Stimulated activated CD4-positive, alpha-beta T cell treated with anti-CD3 and anti-CD28 coated beads, Interleukin-1b, Interleukin-23, amount 100 ng/mL, for 4 hours (primary cell): ENCODE measurements at places on chromosomes 7 and 10.

GRCh38 chr10:128950159-128950915 lies 516.7 kb upstream of the MGMT start:
- DNase-seq = no peak

DNA sequence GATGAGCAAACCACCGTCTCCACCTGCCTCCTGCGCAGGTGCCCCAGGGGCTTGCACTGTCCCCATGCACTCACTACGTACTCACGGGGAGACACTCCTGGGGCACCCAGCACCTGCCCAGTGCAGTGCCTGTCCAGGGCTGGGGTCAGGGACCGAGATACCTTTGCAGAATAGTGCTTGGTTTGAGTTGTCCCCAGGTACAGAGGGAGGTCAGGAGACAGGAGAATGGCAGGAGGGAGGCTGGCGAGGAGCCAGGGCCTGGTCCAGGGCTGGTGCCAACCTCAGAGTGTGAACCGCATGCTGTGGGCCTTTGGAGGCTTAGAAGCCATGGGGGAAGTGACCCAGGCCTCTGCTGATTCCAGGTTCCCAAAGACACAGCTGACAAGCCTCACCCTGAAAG lies 110.1 kb upstream of the GPR26 start:
- DNase-seq = no peak

GRCh38 chr7:88771417-88771816 lies 11.9 kb downstream of the ZNF804B start:
- DNase-seq = no peak

DNA sequence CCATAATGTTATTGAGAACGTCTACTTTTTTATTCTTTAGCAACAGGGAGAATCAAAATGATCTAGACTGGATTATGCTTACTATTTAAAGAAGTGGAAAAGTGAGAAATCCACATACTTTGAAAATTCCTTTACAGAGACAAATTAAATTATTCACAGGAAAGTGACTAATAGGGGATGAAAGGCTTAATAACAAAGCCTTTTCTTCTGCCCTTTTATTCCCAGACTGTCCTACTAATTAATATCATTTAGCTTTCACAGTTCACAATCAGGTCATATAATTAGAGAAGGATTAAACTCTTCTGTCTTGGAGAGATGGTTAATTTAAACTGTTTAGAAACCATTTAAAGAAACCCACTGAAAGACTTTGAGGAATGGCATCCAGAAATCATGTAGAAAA lies 58.8 kb downstream of the ARL4A start:
- no peak for DNase-seq

DNA sequence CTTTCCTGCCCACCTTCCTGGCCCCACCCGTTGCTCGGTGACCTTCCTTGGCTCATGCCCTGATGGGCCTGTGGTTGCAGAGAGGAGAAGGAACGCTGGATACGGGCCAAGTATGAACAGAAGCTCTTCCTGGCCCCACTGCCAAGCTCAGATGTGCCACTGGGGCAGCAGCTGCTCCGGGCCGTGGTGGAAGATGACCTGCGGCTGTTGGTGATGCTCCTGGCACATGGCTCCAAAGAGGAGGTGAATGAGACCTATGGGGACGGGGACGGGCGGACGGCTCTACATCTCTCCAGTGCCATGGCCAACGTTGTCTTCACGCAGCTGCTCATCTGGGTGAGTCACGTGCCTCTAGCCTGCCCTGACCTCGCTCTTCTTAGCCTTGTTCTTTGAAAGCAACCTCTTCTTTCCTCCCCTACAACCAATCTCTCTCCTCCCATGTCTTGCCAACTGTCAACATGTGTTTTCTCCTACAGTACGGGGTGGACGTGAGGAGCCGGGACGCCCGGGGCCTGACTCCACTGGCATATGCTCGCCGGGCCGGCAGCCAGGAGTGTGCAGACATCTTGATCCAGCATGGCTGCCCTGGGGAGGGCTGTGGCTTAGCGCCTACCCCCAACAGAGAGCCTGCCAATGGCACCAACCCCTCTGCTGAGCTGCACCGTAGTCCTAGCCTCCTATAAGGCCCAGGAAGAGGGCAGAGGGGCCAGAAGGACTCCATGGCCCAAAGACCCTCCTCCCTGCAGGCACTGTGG lies 24.1 kb downstream of the GBX1 start:
- no peak for DNase-seq

DNA sequence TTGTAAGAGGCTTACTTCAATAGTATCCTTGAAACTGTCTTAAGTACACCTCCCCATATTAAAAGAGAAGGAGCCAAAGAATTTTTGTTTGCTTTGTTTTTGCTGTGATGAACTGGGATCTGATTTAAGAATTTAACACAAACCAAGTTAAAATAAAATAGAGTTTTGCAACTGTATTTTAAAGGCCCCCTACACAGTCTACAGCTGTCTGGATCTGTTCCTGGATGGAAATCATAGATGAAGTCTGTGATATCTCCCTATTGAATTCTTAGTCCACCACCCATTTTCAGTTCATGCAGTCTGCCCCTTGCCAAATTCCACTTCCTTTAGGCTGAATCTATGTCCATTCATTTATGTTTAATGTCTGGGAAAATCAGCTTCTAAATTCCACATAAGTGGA lies 169.8 kb upstream of the MEOX2 start:
- DNase-seq = no peak

- DNase-seq = no peak
Measured at GRCh38 chr7:91526404-91526803, 262.2 kb downstream of the FZD1 start.

DNA sequence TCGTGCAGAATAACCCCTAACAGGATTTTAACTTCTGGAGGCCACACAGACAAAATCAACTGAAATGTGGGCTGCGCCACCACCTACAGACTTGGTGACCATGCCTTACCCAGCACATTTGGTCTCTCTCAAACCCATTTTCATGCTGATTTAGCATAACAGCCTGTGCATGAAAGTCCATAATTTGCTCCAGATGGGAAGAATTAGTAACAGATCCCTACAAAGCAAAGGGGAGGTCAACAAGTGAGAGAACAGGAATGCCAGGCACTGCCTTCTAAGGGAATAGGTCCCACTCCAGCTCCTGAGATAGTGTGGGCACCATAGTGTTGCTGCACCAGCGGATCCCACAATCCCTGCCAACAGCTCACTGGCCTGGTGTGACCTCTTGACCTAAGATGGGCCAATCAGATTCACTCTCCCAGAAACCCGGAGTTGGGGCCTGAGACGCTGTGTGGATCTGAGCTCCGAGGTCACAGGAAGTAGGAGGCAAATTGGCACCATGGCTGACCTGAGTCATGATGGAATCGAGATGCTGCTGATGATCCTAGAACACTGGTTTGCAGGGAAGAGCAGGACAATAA lies 32.4 kb downstream of the SLIT1 start:
- no peak for DNase-seq

- no peak for DNase-seq
Measured at GRCh38 chr7:39084349-39084748, 106.6 kb downstream of the POU6F2 start.

- DNase-seq = no peak
Measured at GRCh38 chr7:113891031-113891350, 27.8 kb downstream of the PPP1R3A start.

DNA sequence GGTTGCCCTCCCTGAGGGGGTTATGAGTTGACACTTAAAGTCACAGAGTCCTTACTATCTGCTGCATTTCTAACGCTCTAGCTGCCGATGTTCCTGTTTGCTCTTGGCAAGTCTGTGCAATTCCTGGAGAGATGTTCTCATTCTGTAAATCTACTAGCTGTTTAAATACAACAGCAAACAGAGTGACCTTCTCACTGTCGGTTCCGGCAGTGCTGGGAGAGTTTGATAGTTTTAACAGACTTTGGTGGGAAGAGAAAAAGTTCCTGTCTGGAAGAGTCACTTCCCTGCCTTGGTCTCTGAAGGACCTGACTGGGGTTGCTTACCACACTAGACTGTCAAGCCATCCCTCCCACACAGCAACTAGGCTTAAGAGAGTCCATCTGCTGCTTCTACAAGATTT lies 63.3 kb upstream of the ELMO1 start:
- no peak for DNase-seq

DNA sequence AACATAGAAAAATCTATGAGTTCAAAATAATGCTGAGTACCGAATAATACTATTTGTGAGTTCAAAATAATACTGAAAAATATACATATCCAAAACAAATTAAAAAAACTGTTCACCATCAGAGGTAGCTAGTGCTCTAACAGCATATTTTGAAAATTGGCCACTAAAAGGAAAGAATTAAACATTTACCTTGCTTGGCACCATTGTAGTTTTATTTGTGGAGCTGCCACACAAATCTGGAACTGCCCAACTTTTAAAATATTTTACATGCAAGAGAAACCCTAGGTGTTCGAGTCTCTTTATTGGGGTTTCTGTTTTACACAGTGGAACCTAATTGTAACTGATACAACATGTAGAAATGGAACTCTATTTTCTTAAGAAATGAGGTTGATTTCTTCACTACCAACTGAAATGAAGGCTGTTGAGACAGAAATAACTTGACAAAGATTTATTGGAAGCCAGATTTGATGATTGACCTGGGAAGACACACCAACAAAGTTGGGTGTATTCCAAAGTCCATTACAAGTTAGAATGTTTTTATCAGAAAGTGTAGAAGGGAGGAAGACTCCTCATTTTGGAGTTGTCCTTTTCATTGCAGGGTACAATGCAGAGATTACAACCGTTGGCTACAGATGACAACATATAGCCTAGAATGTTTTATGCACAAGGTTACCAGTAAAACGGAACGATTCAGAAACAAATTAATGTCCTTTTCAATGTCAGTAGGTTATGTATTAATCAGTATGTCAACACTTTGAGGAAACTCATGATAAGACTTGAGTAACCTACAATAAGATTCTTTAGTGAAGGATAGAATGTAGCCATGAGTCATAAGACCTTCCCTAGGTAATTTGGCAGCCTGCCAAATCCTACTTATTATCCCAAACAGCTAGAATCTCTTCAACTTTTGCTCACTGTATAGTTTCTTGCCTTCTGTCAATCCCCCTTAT lies 73.8 kb upstream of the PAPSS2 start:
- no peak for DNase-seq

GRCh38 chr7:16747102-16747501 lies 6.5 kb upstream of the TSPAN13 start:
- no peak for DNase-seq

- no peak for DNase-seq
Measured at GRCh38 chr7:13848681-13849131, 140.8 kb downstream of the ETV1 start.

DNA sequence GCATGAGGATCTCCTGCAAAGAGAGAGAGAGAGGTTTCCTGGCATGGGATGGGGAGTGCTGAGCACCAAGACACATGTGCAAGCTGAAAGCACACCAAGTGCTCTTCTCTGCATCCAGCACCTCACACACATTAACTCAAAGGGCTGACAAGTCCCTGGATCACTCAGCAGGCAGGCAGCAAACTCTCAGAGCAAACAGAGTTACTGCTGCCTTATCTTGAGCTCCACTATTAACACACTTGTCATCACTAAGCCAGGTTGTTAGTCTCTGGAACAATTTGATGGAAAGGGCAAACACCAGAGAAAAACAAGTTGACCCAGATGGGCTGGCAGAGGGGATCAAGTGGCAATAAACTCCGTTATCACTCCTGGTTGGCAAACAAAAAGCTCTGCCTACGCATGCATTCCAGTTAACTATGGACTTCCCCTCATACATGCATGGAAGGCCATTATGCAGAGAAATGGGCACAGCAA lies 349.9 kb downstream of the KCNMA1 start:
- no peak for DNase-seq

- no peak for DNase-seq
Measured at GRCh38 chr7:135747366-135747765, 1.2 kb downstream of the FAM180A start.

- no peak for DNase-seq
Measured at GRCh38 chr7:31814187-31814586, 127.2 kb downstream of the PPP1R17 start.

- DNase-seq = peak; percentile 47
Measured at GRCh38 chr7:98051118-98051744, 55.4 kb upstream of the LMTK2 start.

GRCh38 chr7:1848911-1849311 lies 178.8 kb downstream of the ELFN1 start:
- no peak for DNase-seq

GRCh38 chr10:31864834-31865518 lies 63.7 kb downstream of the ARHGAP12 start:
- DNase-seq = no peak

GRCh38 chr7:69176841-69177240 lies 421.4 kb upstream of the AUTS2 start:
- DNase-seq = no peak

DNA sequence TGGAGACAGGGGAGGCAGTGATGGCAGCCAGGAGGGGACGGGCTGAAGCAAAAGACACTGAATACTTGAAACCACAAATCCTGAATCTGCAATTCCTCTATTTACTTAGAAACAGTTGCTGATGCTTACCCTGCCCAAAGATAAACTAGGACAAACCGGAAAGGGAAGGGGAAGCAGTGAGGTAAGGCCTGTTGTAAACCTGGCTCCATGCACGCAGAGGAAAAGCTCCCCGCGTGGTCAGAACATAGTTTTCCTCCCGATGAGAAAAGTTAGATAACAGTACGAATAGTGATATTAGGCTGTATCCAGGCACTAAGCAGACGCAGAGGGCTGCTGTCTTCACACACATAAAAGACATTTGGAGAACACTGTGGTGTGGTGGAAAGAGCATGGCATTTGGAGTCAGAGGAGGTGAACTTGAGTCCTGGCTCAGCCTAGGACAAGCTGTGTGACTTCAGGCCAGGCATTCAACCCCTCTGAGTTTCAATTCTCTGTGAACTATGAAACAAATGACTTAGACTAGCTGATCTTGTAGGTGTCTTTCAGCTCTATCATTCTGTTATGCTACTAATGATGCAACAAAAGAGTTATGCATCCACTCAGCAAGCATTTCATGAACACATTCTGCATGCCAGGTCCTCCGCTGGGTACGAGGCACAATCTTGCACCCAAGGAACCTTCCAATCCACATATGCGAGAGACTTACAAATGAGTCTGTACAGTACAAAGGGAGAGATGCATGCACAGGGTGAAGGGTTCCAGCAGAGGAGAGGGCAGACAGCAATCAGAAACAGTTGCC lies 80.9 kb downstream of the SORBS1 start:
- DNase-seq = no peak

DNA sequence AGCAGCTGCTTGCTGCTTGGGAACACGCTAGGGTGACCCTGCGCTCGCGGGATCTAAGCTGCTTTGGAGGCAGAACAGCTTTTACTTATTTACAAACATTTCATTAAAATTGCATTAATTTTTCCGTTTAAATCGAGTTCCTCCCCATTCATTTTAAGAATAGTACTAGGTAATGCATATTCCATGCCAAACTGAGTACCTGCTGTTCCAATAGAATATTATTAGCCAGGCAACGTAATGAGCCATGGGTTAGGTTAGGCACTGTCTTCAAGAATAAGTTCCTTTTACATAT lies 860 bp downstream of the EXOC6 start:
- DNase-seq = no peak

DNA sequence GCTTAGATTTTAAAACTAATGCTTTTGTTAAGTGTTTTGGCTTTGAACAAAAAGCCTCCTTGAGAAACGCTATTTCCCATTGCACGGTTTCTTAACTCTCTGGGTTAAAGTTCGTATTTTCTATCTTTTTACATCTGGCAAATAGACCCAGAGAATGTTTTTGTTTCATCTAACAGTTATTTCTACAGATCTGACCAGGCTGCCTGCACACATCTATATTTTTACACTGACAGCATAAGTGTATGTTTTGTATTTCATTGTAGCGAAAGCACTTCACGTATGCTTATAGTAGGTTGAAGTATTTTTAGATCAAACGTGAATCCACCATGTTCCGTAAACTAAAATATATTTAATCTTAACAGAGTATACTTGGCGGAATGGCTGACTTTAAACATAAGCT lies 477.3 kb downstream of the SDK1 start:
- no peak for DNase-seq
